ENCODE measurements at places on chromosomes 4 and X.
A peak's percentile ranks its signal among the peaks of the same experiment; 100 is the strongest.

- DNase-seq, result no peak
These were observed 5.4 kb upstream of the SHOX start for GRCh38 chrX:625137-625691.

GRCh38 chr4:39390603-39391002 lies 16.1 kb upstream of the KLB start:
- DNase-seq, result no peak

GRCh38 chrX:139930916-139931645 lies 1.8 kb downstream of the ATP11C start:
- DNase-seq, result peak; percentile 9

GRCh38 chr4:7546152-7546808 lies 111.5 kb upstream of the PSAPL1 start:
- no peak for DNase-seq

- peak; percentile 4 for DNase-seq
These were observed 56.3 kb downstream of the ZAR1 start for GRCh38 chr4:48546336-48546735.

DNA sequence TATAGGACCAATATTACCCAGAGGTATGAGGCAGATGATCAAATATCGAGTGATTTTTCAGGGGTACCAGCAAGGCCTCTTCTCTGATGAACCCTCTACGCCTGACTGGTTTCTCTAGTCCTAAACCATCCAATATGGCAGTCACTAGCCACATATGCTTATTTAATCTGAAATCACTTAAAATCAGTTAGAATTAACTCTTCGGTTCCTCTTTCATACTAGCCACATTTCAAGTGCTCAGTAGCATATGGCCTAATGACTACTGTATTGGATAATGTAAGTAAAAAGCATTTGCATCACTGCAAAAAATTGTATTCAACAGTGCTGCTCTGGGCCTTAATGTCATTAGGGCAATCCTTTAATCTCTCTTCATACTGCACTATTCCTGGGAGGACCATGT lies 4.4 kb upstream of the APBB2 start:
- DNase-seq, result no peak

GRCh38 chr4:3704669-3705068 lies 61.5 kb upstream of the ADRA2C start:
- no peak for DNase-seq

- no peak for DNase-seq
These were observed 2.0 kb downstream of the CPE start for GRCh38 chr4:165380805-165381204.

DNA sequence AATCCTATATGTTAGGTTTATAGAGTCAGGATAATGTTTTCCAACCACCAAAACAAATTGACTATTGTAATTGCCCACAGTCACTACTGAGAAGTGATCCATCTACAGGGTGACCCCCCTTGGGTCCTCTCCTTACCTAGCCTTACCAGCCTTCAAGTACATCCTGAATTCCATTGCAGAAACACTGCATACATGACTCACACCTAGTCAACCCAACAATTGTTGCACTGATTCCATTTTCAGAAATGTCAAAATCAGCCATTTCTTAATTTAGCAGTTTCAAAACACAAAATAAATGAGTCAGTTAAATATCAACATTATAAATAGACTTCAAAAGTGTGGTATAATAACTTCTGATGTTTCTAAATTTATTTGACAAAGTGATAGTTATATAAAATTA lies 106.3 kb upstream of the TNIP3 start:
- no peak for DNase-seq

DNA sequence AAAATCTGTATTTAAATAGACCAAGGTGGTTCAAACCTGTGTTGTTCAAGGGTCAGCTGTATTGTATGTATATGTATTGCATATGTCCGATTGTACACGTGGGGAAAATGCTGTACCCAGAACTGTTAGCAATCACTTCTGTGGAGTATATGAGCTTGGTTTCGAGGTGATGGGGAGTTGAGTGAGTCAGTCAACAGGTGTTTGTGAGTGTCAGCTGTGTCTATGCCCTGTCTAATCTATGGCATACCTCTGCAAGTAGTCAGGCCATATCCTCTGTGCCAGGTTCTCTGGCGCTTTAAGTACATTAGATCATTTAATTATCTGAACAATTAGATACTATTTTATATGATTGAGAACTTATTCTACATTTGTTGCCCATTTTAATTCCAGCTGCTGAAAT lies 7.4 kb downstream of the ZRSR2 start:
- DNase-seq, result no peak

GRCh38 chrX:45070116-45071007 lies 130.3 kb downstream of the DIPK2B start:
- peak; percentile 38 for DNase-seq

- no peak for DNase-seq
These were observed 35.1 kb downstream of the GEMIN8 start for GRCh38 chrX:13994536-13995080.

DNA sequence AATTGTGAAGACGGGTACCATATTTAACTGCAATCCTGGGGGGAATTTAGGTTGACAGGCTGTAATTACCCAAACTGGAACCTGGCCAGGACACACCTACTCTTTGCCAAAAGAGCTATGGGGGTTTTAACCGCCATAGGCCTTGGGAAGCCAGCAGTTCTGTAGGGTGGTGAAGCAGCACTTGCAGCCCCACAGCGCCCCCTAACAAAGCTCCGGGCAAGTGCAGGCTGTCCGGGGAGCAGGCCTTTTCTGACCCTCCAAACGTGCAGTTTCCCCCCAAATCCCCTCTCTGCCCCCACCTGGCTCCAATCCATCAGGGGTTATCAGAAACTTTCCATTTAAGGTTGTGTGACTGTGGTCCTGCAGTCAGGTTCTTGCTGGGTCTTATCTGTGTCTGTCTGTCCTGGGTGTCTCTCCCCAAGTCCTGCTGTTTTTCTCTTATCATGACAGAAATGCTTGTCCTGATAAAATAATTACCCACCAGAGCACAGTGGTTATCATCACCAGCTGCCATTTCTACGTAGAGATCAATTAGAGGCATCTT lies 350.9 kb downstream of the MID1IP1 start:
- no peak for DNase-seq

GRCh38 chrX:33721927-33722326 lies 410.2 kb downstream of the FAM47A start:
- no peak for DNase-seq

DNA sequence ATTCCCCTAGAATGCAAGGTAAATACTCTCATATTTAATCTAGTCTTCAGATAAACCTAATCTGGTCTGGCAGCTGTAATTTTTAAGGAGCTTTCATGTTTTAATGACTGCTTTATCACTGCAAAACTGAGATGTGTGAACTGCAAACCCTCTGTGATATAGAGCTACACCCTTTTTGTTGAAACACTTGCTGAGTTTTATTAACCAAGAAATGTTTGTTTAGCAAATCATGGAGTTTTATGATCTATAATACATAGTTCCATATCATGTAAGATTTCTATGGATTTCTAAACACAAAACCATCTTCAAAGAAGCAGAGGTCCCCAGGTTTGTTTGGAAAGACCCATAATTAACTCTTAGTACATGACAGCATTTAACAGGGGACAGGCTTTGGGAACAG lies 126.4 kb downstream of the BTC start:
- no peak for DNase-seq

GRCh38 chrX:130119312-130119898 lies 9.1 kb upstream of the ELF4 start:
- DNase-seq, result no peak

DNA sequence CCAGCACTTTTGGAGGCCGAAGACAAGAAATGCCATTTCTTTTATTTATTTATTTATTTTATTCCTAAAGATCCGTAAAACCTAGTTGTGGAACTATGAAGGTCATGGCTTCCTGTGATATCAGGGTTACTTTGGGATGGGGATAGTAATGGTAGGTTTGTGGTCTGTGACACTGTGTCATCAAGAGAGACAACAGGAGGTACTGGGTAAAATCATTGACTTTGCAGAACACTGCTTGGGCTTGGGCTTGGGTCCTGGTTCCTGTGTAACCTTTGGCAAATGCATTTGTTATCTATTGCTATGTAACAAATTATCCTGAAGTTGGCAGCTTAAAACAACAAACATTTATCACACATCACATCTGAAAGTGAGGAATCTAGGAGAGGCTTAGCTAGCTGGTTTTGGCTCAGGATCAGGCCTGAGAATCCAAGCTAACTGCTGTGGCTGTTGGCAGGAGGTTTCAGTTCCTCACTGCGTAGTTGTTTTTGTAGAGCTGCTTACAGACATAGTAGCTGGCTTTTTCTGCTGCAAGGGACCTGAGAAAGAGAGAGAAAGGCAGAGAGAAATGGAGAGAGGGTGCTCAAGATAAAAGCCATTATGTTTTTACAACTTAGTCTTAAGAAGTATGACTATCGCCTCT lies 576.4 kb upstream of the SLIT2 start:
- no peak for DNase-seq

DNA sequence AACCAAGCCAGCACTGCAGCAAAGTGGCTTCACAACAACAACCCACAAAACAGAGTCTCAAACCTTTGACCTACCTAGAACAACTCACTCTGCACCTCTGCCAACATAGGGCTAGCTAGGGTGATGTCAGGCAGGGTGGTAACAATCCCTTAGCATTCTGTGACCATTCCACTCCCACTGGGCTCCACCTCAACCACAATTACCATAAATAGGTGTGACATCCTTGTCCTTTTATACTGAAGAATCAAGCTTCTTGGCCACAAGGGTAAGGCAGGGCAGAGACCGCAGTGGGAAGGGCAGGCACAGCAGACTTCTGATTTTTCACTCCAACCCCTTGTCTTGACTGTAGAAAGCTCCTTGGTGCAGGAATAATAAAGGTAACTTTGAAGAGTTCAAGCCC lies 795.4 kb upstream of the DIAPH2 start:
- no peak for DNase-seq

Data from CD4-positive, alpha-beta memory T cell (primary cell).